ENCODE measurements at places on chromosomes 5 and 9.

GRCh38 chr5:172187118-172188032, 649 bp downstream of the STK10 start:
- peak; percentile 74 for DNase-seq

DNA sequence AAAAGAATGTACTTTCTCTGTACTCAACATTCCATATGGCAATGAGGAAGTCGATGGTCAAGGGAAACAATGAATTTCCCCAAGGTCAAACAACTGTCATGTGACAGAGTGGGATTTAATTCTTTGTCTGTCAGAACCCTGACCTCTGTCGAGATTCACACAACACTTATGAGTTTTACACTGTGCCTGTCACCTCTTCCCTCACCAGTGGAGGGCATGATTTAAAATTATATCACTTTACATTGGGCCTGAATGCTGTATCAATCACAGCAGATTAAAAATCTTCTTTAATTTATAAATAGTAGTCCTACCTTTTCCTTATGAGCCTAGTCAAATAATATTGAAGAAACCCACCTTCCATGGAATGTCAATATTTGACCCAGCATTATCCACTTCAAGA, 276.7 kb downstream of the CDH10 start:
- DNase-seq: no peak

GRCh38 chr9:70945301-70945700, 176.1 kb downstream of the TRPM3 start:
- DNase-seq: no peak

DNA sequence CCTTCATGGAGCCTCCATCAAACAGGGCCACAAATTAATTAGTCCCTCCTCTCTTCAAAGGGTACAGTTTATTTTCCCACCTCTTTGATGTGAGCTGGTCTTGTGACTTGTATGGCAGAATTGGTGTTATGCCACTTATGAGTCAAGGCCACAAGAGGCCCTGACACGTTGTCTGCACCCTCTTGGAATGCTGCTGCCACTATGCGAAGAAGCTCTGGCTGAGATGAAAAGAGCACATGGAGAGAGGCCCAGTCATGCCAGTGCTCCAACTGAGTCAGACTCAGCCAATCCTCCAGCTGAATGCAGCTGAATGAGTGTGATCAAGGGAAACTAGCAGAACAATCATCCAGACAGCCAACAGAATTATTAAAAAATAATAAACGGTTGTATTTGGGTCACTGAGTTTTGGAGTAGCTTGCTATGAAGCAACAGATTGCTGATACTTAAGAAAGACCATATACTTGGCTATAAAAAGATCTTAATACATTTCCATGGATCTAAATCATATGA, 128.3 kb downstream of the MARCHF11 start:
- peak; percentile 50 for DNase-seq

- peak; percentile 82 for DNase-seq
These were observed 168.8 kb upstream of the RAI14 start for GRCh38 chr5:34487159-34487879.

- no peak for DNase-seq
These were observed 2023.6 kb upstream of the CDH6 start for GRCh38 chr5:29169886-29170285.

DNA sequence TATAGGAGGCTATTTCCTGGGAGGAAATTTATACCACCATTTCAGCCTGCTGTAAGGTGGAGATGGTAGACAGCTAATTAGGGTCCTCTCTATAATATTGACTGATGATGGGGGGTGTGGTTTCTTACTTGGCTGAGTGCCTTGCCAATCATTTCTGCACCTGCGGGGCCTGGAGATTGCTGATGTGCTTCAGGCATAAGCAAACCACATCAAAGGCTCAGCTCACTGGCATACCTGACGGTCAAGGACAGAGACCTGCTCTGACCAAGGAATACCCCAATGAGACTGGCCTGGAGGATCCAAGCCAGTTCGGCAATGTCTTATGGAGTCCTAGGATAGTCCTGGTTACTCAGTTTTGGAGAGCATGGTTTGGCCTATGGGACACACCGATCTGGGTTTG, 29.5 kb downstream of the ANKH start:
- DNase-seq: no peak

- no peak for DNase-seq
These were observed 310.8 kb downstream of the DRD1 start for GRCh38 chr5:175133185-175133584.

DNA sequence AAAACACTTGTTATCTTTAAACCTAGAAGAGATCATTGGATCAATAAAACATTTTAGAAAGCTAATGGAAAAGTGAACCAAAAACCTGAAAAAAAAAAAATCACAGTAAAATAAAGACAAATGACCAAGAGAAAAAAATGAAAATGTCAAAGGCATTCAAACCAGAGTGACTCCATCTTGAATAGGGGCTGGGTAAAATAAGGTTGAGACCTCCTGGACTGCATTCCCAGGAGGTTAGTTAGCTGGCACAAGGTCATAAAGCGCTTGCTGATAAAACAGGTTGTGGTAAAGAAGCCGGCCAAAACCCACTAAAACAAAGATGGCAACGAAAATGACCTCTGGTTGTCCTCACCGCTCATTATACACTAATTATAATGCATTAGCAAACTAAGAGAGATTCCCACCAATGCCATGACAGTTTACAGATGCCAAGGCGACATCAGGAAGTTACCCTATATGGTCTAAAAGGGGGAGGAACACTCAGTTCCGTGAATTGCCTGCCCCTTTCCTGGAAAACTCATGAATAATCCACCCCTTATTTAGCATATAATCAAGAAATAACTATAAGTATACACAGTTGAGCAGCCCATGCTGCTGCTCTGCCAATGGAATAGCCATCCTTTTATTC, 116.7 kb upstream of the NEK6 start:
- DNase-seq: no peak

DNA sequence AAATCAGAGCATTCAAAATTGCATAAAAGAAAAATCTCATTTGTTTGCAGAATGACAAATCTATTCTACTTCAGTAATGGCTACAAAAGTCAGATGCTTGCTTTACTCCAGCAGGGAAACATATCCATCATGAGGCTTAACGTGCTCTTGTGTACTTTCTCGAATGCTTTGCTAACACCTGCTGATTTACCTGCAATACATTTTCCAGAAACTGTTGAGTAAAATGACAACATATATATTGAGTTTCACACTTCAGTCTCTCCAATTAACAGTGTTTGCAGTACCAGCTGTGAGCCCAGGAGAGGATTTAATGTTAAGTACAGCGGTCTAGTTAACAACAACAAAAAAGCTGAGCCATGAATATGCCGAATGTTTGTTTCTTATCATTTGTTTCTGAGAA, 391.5 kb upstream of the SMC2 start:
- no peak for DNase-seq

GRCh38 chr9:135283671-135284070, 195.9 kb upstream of the PPP1R26 start:
- no peak for DNase-seq

DNA sequence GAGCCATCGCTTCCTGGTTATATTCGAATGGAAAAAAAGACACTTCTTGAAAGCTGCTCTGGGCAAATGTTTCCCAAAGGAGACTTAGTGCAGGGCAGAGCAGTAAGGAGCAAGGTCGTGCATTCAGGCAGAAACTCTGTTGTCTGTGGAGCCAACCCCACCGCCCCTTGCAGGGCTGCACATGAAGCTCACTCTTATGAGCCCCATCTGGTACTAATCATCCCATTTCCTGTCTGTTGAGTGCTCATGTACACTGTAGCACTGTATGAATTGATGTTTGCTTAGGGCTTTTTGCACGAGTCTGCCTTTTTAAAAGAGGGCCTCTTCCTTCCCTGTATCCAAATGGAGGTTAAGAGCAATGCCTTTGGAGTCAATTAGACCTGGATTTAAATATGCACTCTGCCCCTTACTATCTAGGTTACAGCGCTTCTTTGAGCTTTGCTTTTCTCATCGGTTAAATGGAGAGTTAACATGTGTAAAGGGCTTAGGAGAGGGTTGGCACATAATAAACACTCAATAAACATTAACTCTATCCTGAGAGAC, 25.4 kb downstream of the HMHB1 start:
- peak; percentile 70 for DNase-seq

GRCh38 chr9:137785704-137786161, 91.8 kb upstream of the CACNA1B start:
- no peak for DNase-seq

- peak; percentile 33 for DNase-seq
These were observed 64.7 kb downstream of the GGTA1 start for GRCh38 chr9:121434969-121435368.

GRCh38 chr9:121675969-121676822, 24.8 kb downstream of the DAB2IP start:
- no peak for DNase-seq

- no peak for DNase-seq
These were observed 9.8 kb downstream of the SLC44A1 start for GRCh38 chr9:105254226-105254625.

DNA sequence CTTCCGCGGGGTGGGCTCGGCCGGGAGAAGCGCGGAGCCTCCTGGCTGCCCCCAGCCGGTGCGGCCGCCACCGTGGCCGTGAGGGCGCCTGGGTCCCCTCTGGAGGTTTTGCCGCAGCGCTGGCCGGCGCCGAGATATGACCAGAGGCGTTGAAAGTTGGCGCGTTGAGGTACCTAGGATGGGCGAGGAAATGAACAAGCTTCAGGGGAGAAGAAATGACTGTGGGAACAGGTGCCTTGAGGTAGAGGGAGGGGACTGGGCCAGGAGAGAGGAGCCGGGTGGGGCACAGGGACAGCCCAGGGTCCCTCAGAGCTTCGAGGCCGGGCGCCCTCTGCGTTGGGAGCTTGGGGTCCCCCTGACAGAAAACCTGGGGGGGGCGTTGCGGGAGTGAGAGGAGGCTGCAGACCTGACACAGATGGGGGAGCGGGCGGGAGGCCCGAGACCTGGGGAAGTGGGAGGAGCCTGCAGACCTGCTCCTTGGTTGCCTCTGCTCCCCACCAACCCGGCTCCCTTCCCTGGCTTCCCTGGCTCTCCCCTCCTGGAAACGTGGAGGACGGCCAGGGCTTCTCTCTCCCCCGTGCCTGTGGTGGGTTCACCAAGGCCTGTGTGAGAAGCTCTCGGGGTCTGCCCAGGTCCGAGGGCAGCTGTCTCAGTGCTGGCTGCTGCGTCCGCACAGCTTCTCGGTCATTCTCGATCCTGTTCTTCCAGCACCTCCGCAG, 14.2 kb downstream of the RABL6 start:
- no peak for DNase-seq

DNA sequence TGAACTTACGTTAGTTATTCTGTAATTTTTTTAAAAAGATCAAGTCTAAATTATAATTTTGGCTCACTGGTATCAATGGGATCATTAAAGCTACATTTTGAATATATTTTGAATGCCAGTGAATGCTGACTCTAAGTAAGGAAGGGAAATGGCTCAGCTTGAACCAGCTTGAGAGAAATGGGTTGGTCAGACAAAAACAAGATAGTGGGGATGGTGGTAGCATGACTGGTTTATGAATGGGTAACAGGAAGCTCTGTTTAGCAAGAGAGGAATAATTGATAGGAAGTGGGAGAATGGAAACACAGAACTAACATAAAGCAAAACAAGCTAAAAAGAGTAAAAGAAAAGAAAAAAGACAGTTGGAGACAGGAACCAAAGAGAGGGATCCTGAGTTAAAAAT, 220.2 kb downstream of the ADAMTS6 start:
- DNase-seq: no peak

DNA sequence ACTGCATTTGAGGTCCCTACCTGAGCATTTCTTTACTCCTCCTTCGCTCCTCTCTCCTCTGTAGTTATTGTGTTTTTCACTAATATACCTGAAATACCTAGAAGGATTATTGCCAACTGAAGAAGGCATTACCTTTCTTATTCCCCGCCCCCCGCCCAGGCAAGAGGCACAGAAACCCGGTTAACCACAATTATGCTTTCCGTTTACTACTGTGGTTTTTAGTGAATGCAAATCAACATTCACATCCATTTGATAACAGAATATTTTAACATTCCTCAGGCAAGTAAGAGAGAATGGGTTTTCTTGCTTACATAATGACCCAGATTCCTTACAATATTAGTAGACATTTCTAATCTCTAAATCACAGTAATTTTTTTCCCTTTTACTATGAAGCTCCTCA, 136.9 kb downstream of the PCSK5 start:
- DNase-seq: no peak

DNA sequence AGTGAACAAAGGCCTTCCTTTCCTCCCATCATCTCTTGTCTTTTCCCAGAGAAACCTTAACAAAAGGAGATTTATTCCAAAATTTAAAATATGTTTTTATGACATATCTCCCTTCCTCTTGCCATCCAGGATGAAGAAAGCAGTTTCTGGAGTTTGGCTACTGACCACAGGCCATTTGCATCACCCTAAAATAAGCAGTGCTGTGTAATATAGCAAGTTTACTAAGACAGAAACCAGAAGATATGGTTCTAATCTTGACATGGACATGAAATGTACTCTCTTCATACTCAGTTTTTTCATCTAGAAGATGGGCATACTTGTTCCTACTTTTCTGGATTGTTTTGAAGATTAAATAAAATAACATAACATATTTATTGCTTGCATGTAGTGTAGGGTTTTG, 50.2 kb upstream of the ZFAND5 start:
- DNase-seq: no peak

- peak; percentile 100 for DNase-seq
These were observed at the start of the genes CRAT and PTPA for GRCh38 chr9:129110740-129111527. Gene CRAT (minus strand): TSS chr9:129110793. CDS start chr9:129110509, 284 bp downstream. Gene PTPA (plus strand): TSS chr9:129111415. CDS start chr9:129111601, 186 bp downstream.

- no peak for DNase-seq
These were observed 484.0 kb downstream of the GADD45G start for GRCh38 chr9:90088856-90089255.
